ENCODE measurements at places on chromosomes 7 and 10. TPM values are rescaled to one million over a fixed set of nuclear protein-coding genes. Genes with fewer than 3 reads are reported as not detected.

Gene RSPH10B
- 0.18 TPM for total RNA-seq

Gene NCF1
- not detected for total RNA-seq

Gene RTKN2
- total RNA-seq, result 4.8 TPM

Gene MLXIPL
- total RNA-seq, result not detected

Gene FAM25G
- total RNA-seq, result not detected

Gene CLRN3
- not detected for total RNA-seq

Gene FGFR2
- total RNA-seq, result not detected

Gene CYP3A4
- not detected for total RNA-seq

Gene ZNF92
- 9.2 TPM for total RNA-seq

Gene CPA2
- total RNA-seq, result not detected

Gene DRGX
- total RNA-seq, result not detected

Gene OSBPL3
- total RNA-seq, result 27.1 TPM

Gene CISD1
- 57.3 TPM for total RNA-seq

Gene PSD
- 0.40 TPM for total RNA-seq

Gene HERC4
- total RNA-seq, result 68.7 TPM

Gene METTL27
- total RNA-seq, result 1.2 TPM

Gene ARHGEF35
- total RNA-seq, result 0.82 TPM

Gene CCL26
- not detected for total RNA-seq

Gene COBL
- 0.11 TPM for total RNA-seq

Gene MYPN
- not detected for total RNA-seq

Gene THSD7A
- 12.7 TPM for total RNA-seq
